ENCODE measurements at places on chromosomes 7 and 10. TPM values are rescaled to one million over a fixed set of nuclear protein-coding genes. Genes with fewer than 3 reads are reported as not detected.
A peak's percentile ranks its signal among the peaks of the same experiment; 100 is the strongest.

Gene SAMD9L
- total RNA-seq: 45.3 TPM

Gene PKD2L1
- not detected for total RNA-seq

Gene POLR2J
- total RNA-seq: 28.1 TPM

Gene CYP3A7
- not detected for total RNA-seq

Gene LIPF
- not detected for total RNA-seq

Gene NUTM2D
- 4.2 TPM for total RNA-seq

Gene SLC35G1
- total RNA-seq: 2.6 TPM

Gene ASB10
- total RNA-seq: not detected

Gene AASS
- 10.8 TPM for total RNA-seq

Gene RALA
- total RNA-seq: 31.0 TPM

Gene SHTN1
- total RNA-seq: not detected

Gene ERVW-1
- total RNA-seq: not detected

GRCh38 chr10:55485827-55486226 is 684.8 kb upstream of the PCDH15 start:
- H3K36me3 ChIP-seq: no peaks in the 10 kb centered on the region
- no peak overlapping the region for H3K27ac ChIP-seq
- no peaks in the 10 kb centered on the region for H3K4me1 ChIP-seq
- H3K4me3 ChIP-seq: no peak overlapping the region
- no peak for DNase-seq

- H3K27ac ChIP-seq: no peak overlapping the region
- no peaks in the 10 kb centered on the region for H3K27me3 ChIP-seq
- no peaks in the 10 kb centered on the region for H3K36me3 ChIP-seq
- no peaks in the 10 kb centered on the region for H3K4me1 ChIP-seq
- DNase-seq: peak; percentile 14
- H3K4me3 ChIP-seq: no peak overlapping the region
These were observed 114.1 kb upstream of the CARD11 start for GRCh38 chr7:3157566-3158287.

DNA sequence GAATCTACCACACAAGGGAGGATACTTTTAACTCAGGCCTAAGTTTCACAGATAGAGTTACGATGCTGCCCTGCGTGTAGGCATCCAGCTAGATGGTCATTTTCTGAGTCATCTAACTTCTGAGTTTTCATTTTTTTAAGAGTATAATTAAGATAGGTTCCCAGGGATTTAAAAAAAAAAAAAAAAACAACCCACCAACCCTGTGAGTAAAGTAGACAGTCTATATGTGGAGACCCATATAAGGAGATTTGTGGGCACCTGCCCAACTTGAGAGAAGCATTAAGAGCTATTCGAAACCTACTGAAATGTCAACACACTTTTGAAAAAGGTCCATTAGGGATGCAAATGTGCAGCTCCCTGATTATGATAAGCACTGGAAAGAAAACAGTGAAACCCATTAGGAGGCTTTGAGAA is 257.3 kb downstream of the TRIL start:
- no peaks in the 10 kb centered on the region for H3K27me3 ChIP-seq
- H3K36me3 ChIP-seq: no peaks in the 10 kb centered on the region
- peaks cover 19% of the 10 kb centered on the region for H3K4me1 ChIP-seq
- H3K27ac ChIP-seq: no peak overlapping the region
- no peak for DNase-seq

- no peaks in the 10 kb centered on the region for H3K4me1 ChIP-seq
- no peaks in the 10 kb centered on the region for H3K27me3 ChIP-seq
- H3K4me3 ChIP-seq: no peak overlapping the region
These were observed 27.7 kb downstream of the ZSCAN25 start for GRCh38 chr7:99644431-99644830.

- no peaks in the 10 kb centered on the region for H3K4me1 ChIP-seq
- no peak overlapping the region for H3K27ac ChIP-seq
- H3K36me3 ChIP-seq: no peaks in the 10 kb centered on the region
These were observed 37.3 kb downstream of the SH3PXD2A start for GRCh38 chr10:103818105-103818504.

- H3K27ac ChIP-seq: no peak overlapping the region
- H3K4me1 ChIP-seq: no peaks in the 10 kb centered on the region
- no peak overlapping the region for H3K4me3 ChIP-seq
- no peak for DNase-seq
- H3K36me3 ChIP-seq: no peaks in the 10 kb centered on the region
- peaks cover 6% of the 10 kb centered on the region for H3K27me3 ChIP-seq
These were observed 69.7 kb upstream of the FHIP2A start for GRCh38 chr10:114751856-114752255.

- H3K27ac ChIP-seq: no peak overlapping the region
- H3K4me3 ChIP-seq: no peak overlapping the region
- H3K27me3 ChIP-seq: no peaks in the 10 kb centered on the region
- H3K36me3 ChIP-seq: no peaks in the 10 kb centered on the region
These were observed 436.1 kb downstream of the TYW1 start for GRCh38 chr7:67432536-67433234.

GRCh38 chr7:19210893-19211413 is 65.7 kb upstream of the FERD3L start:
- H3K27me3 ChIP-seq: no peaks in the 10 kb centered on the region
- no peaks in the 10 kb centered on the region for H3K4me1 ChIP-seq
- no peak overlapping the region for H3K27ac ChIP-seq
- H3K4me3 ChIP-seq: no peak overlapping the region
- no peaks in the 10 kb centered on the region for H3K36me3 ChIP-seq

GRCh38 chr7:20454202-20454601 is 123.5 kb downstream of the ITGB8 start:
- no peak overlapping the region for H3K27ac ChIP-seq
- no peaks in the 10 kb centered on the region for H3K36me3 ChIP-seq
- no peak for DNase-seq
- H3K4me1 ChIP-seq: no peaks in the 10 kb centered on the region

DNA sequence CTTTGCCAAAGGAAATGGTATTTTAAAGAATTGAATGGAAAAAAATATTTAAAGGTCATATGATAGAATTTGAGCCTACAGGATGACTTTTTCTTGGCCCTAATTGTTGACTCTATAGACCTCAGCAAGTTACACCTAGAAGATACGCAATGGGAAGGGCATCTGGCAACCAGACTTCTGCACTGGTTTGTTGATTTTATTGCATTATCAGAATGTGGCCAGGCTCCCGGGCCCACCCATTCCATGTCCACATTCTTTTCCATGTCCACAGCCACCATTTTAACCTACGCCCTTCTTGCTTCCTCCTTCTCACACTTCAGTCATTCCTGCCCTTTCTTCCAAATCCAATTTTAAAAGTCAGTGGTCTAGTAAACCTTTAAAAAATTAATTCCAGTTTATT is 738.4 kb downstream of the SUGCT start:
- H3K27ac ChIP-seq: no peak overlapping the region
- H3K36me3 ChIP-seq: no peaks in the 10 kb centered on the region
- no peaks in the 10 kb centered on the region for H3K27me3 ChIP-seq

DNA sequence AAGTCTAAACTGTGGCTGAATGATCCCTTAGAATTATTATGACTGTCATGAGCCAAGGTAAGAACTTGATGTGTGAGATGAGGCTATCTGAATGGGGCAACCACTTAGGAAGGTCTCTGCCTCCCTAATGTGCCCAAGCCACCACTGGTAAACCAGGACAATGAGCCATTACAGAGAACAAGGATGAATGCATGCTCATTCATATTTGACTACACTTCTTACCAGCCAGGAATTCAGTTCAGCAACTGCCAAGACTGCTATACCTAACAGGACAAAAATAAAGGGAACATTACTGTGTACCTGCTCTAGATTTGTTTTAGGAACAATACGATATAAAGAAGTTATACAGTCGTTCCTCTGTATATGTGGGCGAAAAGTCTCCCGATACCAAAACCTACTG is 23.0 kb downstream of the MPP7 start:
- no peak for DNase-seq
- H3K36me3 ChIP-seq: no peaks in the 10 kb centered on the region
- H3K4me1 ChIP-seq: peaks cover 10% of the 10 kb centered on the region
- H3K27ac ChIP-seq: no peak overlapping the region

DNA sequence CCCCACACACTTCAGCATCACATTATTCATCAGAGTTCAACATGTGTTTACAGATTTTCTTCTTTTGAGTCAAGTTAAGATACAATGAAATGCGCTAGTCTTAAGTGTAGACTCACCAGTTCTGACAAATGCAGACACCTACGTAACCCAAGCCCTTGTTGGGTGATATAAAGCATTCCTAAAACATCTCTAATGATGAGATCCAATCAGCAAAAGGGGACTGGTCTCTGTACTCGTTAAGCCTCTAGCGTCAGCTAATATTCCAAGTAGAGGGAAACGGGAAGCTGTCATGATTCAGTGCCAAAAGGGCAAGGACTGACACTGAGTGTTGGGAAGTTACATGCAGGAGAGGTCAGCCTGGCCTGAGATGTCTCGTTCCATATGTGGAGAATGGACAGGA is 38.7 kb upstream of the TRIL start:
- no peaks in the 10 kb centered on the region for H3K36me3 ChIP-seq
- no peak overlapping the region for H3K4me3 ChIP-seq

DNA sequence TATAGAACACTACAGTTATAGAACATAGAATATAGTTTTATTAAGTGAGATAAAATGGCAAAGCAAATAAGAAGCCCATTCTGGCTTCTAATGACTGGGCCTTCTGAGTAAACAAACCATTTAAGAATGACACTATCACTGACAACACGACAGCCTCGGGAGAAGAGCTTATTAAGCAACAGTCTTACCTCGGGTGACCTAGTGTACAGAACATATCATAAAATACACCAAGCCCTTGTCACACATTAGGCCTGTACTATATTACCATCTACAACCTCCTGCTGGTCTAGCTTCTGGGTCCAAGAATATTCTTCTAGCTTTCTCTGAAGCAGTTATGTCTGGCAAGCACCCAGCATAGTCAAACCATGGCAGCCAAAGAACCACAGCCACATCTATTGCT is 32.0 kb downstream of the CCDC186 start:
- H3K27me3 ChIP-seq: no peaks in the 10 kb centered on the region
- H3K4me1 ChIP-seq: no peaks in the 10 kb centered on the region
- no peak overlapping the region for H3K4me3 ChIP-seq
- H3K36me3 ChIP-seq: no peaks in the 10 kb centered on the region
- DNase-seq: no peak
- no peak overlapping the region for H3K27ac ChIP-seq

DNA sequence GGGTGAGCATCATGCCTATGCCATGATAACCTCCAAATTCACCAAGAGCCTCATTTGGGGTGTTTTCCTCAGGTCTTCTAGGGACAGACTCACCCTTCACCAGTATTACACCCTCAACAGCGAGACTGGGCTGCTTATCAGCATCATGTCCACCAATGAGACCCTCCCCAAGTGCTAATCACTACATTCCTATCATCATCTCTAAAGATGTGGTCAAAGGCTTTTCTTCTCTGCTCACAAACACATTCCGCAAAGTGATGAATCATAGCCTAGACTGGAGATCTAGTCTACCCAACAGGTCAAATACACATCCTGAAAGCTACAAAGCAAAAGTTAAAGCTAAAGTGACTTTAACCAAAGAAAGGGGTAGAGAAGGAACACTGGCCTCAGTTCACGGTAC is 75.3 kb upstream of the C7orf33 start:
- no peak overlapping the region for H3K4me3 ChIP-seq
- no peaks in the 10 kb centered on the region for H3K27me3 ChIP-seq
- H3K27ac ChIP-seq: no peak overlapping the region
- no peaks in the 10 kb centered on the region for H3K4me1 ChIP-seq
- no peaks in the 10 kb centered on the region for H3K36me3 ChIP-seq

DNA sequence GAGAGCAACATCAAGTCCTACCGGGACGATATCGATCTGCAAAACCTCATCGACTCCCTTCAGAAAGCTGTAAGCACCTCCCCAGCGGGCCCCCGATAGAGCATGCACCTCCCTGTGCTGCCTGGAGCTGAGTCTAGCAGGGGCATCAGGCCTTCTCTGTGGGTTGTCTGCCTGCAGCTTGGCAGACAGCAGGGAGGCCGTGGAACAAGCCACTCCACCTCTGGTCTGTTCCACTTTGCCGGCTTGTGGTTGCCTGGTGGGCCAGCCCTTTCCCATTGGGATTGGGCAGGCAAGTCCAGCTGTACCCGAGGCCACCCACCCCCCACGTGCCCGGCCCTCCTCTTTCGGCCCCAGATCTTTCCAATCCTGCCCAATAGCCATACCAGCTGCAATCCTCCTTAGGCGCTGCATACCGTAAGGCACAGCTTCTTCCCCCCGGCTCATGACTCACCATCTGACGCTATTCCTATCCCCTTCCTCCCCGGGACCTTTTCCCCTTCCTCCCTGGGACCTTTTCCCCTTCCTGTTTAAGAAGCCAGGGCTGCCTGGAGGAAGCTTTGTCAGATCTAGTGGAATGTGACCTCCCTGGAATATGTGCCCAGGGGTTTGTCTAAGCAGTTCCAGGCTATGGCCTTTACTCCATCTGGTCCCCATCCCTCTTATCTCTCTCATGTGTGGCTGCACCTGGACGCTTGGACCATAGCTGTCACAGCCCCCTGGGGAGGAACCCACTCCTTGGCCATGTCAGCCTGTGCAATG is 28.1 kb upstream of the SH2D4B start:
- peaks cover 70% of the 10 kb centered on the region for H3K36me3 ChIP-seq
- DNase-seq: no peak
- no peaks in the 10 kb centered on the region for H3K27me3 ChIP-seq
- H3K4me3 ChIP-seq: no peak overlapping the region

GRCh38 chr7:128791972-128792327 is 182 bp downstream of the CCDC136 start:
- H3K36me3 ChIP-seq: no peaks in the 10 kb centered on the region
- H3K27me3 ChIP-seq: no peaks in the 10 kb centered on the region
- no peak for DNase-seq
- H3K27ac ChIP-seq: no peak overlapping the region

DNA sequence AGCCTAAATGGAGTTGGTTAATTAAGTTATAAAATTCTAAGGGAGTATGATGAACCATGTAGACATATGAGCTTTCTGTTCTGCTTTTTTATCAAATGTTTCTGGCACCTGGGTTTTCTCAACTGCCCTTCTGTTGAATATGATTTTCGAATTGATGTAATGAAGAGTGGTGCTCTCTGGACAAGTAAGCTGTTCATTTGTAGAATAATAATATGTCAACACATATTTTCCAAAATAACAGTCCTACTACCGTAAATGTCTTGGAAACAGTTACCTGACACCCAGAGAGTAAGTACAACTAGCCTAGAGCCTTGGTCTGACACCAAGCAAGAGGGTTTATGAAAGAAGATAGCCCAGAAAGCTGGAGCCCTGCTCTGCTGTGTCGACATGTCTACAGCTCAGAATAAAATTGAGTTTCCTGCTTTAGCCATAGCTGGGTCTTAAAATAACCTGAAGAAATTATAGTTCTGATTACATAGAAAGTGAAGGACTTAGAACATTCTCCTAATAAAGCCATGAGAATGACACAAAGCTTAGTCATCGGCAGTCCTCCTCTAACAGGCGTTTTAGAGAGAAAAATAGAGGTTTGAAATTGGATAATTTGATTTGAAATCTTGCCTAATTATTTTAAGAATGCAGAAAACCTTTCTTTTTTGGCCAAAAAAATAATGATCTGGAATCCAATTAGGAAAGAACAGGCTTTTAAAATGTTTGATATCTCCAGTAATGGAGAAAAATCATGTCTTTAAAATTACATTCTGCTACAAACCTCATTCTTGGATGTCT is 25.1 kb downstream of the HDAC9 start:
- H3K4me1 ChIP-seq: peaks cover 45% of the 10 kb centered on the region
- no peaks in the 10 kb centered on the region for H3K36me3 ChIP-seq
- DNase-seq: peak; percentile 74
- H3K27ac ChIP-seq: peak overlapping the region; percentile 77
- peak overlapping the region; percentile 8 for H3K4me3 ChIP-seq

- no peak for DNase-seq
- peaks cover 52% of the 10 kb centered on the region for H3K36me3 ChIP-seq
- H3K4me3 ChIP-seq: no peak overlapping the region
- no peaks in the 10 kb centered on the region for H3K27me3 ChIP-seq
These were observed 77.5 kb downstream of the SEPTIN7 start for GRCh38 chr7:35878351-35878750.

- no peaks in the 10 kb centered on the region for H3K4me1 ChIP-seq
- no peaks in the 10 kb centered on the region for H3K36me3 ChIP-seq
- no peaks in the 10 kb centered on the region for H3K27me3 ChIP-seq
- no peak for DNase-seq
- no peak overlapping the region for H3K27ac ChIP-seq
These were observed 135.9 kb downstream of the KIAA1217 start for GRCh38 chr10:24344695-24345463.

Measured in B cell (primary cell).